ENCODE measurements at places on chromosomes 13 and 19.

DNA sequence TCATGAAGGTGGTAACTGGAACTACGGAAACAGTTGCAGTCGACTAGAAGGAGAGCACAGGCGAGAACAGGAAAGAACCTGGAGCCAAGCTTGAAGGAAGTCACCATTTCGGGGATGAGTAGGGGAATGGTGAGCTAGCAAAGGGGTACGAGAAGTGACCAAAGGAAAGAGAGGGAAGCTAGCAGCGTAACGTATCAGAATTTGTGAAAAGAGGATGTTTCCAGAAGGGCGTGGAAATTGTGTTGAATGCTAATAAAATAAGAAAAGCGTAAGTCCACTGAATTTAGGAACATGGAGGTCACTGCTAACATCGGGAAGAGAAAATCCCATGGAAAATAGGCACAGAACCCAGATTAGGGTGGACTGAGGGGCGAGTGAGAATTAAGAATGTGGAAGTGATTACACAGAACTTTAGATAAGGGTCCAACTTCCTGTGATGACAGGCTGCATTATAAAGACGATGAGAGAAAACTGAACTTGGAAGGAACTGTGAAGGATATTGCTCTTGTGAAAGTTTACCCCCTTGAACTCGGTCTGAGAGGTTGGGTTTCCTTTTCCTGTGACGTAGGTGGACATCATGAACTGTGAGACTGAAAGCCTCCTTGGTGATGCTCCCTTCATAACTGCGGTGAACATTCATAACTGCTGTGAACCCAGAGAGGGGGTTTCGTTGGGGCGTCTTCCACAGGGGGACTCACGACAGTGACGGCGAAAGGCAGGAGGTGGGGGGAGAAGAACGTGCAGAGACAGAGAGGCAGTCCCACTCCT lies 2.0 kb upstream of the FFAR2 start:
- DNase-seq, result peak; percentile 21

DNA sequence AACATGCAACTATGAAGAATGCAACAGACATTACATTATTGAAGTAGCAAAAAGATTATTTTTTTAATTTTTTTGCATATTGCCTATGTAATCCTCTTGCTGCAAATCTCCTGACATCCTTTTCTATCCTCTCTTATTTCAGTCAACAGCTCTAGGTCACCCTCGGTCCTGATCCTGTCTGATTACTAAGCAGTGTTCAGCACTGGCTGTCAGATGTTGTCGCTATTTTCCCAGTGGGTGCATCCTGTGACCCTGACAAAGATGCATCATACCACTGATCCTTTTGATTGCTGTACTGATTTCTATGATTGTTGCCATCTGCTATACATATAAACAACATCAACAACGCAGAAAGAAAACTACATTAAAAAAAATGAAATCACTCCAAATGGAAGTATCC lies 443.7 kb upstream of the PRR20A start:
- no peak for DNase-seq

- DNase-seq, result no peak
These were observed 233.0 kb downstream of the DCT start for GRCh38 chr13:94246495-94246894.

GRCh38 chr13:44819772-44820171 lies 169.5 kb downstream of the NUFIP1 start:
- DNase-seq, result no peak

DNA sequence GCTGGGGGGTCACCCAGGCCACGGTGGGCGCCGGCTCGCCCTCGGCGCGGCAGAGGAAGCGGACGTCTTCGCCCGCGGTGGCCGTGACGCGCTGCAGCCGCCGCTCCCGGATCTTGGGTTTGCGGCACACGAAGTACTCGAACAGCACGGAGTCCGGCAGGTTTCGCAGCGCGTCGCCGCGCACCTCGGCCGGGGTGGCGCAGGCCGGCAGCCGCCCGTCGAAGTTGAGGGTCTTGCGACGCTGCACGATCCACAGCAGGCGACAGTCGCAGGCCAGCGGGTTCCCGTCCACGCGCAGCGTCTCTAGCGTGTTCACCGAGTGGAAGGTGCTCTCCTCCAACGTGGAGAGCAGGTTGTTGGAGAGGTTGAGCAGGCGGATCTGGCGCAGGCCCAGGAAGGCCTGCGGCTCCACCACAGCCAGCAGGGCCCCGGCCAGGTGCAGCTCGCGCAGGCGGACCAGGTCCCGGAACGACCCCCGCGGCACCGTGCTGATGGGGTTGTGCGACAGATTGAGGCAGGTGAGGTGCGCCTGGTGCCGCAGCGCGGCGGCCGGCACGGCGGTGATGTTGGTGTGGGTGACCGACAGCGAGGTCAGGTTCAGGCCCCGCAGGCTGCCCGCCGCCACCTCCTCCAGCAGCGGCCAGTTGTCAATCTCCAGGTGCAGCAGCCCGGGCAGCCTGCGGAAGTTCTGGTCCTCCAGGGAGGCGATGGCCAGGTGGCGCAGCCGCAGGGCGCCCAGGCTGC lies 8.6 kb upstream of the PEAK3 start:
- DNase-seq, result no peak

- DNase-seq, result no peak
These were observed 50.1 kb upstream of the ATP12A start for GRCh38 chr13:24630121-24630520.

- no peak for DNase-seq
These were observed 1196.2 kb downstream of the PCDH9 start for GRCh38 chr13:66033924-66034323.

- no peak for DNase-seq
These were observed 16.2 kb upstream of the CPB2 start for GRCh38 chr13:46121033-46121432.

DNA sequence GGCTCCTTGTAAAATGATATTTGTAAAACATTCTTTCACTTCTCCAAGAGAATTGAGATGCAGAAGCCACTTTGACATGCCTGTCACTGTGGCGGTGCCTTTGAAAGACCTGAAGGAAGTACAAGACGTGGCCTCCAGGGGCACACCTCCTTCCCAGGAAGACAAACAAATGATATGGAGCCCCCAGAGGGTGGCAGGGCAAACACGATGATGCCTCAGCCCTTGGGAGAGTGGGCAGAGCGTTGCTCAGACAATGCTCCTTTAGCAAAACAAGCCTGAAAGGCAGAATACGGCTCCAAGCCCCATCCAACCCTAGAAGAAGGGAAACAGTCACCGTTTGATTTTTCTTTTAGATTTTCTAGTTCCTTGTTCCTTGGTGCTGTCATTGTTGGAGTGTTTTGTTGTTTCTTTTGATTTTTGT lies 9.2 kb upstream of the ATP12A start:
- DNase-seq, result no peak

- no peak for DNase-seq
These were observed 288.0 kb upstream of the SLC10A2 start for GRCh38 chr13:103354171-103354570.

GRCh38 chr19:15297416-15298224 lies 34.7 kb downstream of the BRD4 start:
- DNase-seq, result no peak

DNA sequence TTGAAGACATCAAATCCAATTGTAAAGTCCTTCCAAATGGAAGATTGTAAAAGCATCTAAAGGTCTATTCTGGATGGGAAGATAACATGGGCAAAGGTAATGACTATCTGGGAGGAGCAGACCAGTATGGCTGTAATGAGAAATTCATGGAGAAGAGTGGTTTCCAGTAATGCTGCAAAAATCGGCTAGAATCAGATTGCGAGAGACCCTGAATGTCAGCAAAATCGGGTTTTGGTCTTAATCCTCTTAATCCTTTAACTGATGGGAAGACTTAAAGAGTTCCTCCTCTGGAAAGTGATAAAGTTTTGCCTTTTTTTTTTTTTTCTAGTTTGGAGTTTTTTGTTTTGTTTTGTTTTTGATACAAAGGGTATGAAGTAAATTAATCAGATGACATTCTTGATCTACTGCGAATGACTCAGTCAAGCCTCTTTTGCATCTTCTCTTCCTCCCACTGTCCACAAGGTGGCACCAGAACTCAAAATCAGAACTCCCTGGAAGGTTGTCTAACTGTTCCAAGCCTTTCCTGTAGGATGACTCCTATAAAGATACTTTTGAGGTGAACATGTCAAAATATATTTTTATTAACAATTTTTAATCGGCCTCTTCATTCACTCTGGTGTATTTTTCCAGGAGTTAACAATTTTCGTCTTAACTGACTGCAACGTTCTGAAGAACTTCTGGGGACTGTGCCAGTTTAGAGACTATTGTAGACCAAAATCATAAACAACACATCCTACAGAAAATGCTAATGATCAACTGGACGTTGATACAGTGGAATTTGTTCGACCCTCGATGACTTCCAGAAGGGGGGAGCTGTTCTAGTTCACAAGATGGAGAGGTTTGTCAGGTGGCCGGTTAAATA lies 213.3 kb upstream of the MIR17HG start:
- DNase-seq, result no peak

- DNase-seq, result no peak
These were observed 757 bp downstream of the WIZ start for GRCh38 chr19:15448778-15449619.

GRCh38 chr13:108656742-108657141 lies 27.3 kb downstream of the MYO16 start:
- no peak for DNase-seq

GRCh38 chr19:48982280-48982679 lies 10.8 kb downstream of the GYS1 start:
- no peak for DNase-seq

GRCh38 chr19:17405250-17406045 lies at the start of gene BST2:
Gene BST2 (minus strand): TSS chr19:17405630. CDS start chr19:17405575, 55 bp downstream.
- peak; percentile 56 for DNase-seq

DNA sequence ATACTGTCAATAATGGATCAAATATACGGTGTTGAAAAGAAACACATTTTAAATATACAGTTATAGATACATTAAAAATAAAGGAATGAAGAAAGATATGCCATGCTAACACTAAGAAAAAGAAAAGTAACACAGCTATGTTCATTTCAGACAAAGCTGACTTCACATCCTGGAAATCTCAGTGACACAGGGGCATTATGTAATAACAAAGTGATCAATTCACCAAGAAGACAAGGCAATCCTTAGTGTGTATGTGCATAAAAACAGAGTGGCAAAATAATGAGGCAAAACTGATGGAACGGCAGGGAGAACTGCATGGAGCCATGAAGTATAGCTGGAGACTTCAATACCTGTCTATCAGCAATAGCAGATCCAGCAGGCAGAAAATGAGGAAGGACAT lies 13.1 kb downstream of the ZNF14 start:
- no peak for DNase-seq

- DNase-seq, result no peak
These were observed 229.8 kb upstream of the IPO5 start for GRCh38 chr13:97723655-97724054.

- no peak for DNase-seq
These were observed 21.8 kb downstream of the ALOX5AP start for GRCh38 chr13:30757026-30757742.

- DNase-seq, result no peak
These were observed 2.2 kb downstream of the AKT2 start for GRCh38 chr19:40282920-40283319.

GRCh38 chr13:109400209-109400608 lies 386.2 kb downstream of the IRS2 start:
- DNase-seq, result no peak

DNA sequence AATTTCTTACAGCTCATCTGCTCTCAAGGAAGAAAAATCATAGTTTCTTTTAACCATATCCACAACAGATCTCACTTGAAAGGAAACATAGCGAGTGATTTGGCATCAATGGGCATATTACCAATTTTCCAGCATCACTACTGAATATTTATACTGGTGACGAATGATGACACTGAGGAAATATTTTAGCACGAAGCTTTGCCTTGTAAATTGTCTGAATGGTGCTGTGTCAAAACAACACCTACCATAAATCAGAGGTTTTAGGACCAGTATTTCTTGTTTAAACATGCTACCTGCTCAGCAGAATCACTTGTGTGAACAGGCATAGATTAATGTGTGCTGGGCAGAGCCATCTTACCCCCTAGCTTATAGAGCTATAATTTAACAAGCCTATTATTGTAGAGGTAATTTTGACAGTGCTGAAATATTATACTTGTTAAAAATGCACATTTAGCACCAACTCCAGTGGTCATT lies 146.8 kb downstream of the ABCC4 start:
- DNase-seq, result no peak

DNA sequence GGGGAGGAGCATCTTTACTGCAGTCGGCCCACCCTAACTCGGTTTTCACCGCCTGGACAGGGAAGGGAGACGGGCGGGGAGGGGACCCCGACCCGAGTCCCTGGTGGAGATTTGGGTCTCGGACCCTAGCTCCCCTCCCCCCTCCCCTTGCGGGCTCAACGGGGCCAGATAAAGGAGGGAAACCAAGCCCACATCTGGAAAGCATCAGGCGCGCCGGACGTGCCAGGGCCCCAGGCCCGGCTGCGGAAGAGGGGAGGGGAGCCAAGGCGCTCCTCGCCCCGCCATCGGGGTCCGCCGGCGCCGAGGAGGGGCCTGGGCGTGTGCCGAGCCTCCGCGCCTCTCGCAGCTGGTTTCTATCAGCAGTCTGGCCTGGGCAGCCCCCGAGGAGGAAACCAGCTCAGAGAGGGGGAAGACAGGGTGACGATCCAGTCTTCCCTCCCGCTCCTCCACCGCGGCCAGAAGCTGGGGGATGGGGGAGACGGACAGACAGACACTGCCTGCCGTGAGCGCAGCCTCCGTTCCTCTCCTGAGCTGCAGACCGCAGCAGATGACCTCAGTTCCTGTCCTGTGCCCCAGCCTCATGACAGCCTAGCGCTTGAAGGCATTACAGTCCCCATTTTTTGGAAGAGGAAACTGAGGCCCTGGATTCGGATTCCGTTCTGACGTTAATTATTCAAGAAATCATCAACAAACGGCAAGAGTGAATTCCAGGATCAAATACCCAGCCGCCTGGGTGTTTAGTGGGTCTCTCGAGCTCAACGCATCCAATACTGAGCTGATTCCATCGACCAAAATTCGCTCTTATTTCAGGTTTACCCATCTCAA lies 3.6 kb upstream of the GNG8 start:
- DNase-seq, result no peak

GRCh38 chr19:9597027-9597426 lies 12.7 kb upstream of the ZNF121 start:
- no peak for DNase-seq

DNA sequence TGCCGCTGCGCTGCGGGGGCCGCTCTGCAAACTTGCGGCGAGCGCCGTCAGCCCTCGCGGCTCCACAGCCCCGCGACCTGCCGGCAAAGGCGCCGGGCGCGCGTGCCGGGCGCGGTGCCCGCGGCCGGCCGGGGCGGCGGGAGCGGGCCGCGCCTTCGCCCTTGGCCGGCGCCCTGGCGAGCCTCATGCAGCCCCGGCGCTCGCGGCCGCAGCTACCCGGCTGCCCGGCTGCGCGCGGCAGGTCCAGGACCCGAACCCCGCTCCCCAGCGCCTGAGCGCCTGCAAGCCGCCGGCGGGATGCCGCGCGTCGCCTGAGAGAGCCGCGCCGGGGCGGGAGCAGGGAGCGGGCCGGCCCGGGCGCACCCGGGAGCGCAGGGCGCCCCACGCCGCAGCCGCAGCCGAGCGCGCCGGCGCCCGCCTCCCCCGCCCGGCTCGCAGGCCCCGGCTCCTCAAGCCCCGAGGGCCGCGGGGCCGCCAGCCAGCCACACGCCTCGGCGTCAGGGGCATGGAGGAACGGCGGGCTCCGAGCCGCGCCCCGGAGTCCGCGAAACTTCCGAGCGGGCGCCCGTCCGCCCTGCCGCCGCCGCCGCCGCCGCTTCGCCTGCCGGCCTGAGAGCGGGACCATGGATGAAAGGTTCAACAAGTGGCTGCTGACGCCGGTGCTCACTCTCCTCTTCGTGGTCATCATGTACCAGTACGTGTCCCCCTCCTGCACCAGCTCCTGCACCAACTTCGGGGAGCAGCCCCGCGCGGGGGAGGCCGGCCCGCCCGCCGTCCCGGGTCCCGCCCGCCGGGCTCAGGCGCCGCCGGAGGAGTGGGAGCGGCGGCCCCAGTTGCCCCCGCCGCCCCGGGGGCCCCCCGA lies 564 bp downstream of the HS6ST3 start:
- no peak for DNase-seq

All from T-helper 22 cell (primary cell).